GM12878 (cell line): ENCODE measurements at places on chromosomes 4 and X.

- H3K27me3 ChIP-seq: no peaks in the 10 kb centered on the region; the same call in 1 of the 2 replicates
- H3K4me3 ChIP-seq: no peak overlapping the region
- H3K27ac ChIP-seq: no peak overlapping the region
- H3K36me3 ChIP-seq: no peaks in the 10 kb centered on the region
Observed at GRCh38 chr4:7924570-7924969, 15.1 kb downstream of the AFAP1 start.

GRCh38 chrX:117397844-117398243, 718.8 kb downstream of the KLHL13 start:
- no peak overlapping the region for H3K27ac ChIP-seq
- H3K27me3 ChIP-seq: no peaks in the 10 kb centered on the region
- no peaks in the 10 kb centered on the region for H3K4me1 ChIP-seq
- no peak for DNase-seq
- no peaks in the 10 kb centered on the region for H3K36me3 ChIP-seq

- H3K4me3 ChIP-seq: no peak overlapping the region
- no peak for DNase-seq
- no peaks in the 10 kb centered on the region for H3K27me3 ChIP-seq
- no peaks in the 10 kb centered on the region for H3K4me1 ChIP-seq
Observed at GRCh38 chr4:123215536-123215935, 181.1 kb upstream of the SPRY1 start.

DNA sequence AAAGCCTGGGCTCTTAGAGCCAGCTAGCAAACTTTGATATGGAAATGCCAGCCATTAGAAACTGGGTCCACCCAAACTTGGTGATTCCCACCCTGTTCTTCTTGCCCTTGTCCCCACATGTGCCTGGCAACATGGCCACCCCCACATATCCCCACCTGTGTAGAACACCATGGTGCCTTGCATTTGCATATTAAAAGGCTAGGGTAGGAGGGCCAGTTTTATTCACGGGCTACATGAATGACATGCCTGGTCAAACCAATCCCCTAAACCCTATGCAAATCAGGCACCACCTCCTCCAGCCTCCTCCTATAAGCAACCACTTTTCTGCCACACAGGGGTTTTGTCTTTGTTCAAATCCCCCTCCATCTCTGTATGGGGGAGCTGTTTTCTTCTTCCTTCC, 104.9 kb downstream of the CLNK start:
- no peaks in the 10 kb centered on the region for H3K27me3 ChIP-seq
- peaks cover 20% of the 10 kb centered on the region for H3K4me1 ChIP-seq

DNA sequence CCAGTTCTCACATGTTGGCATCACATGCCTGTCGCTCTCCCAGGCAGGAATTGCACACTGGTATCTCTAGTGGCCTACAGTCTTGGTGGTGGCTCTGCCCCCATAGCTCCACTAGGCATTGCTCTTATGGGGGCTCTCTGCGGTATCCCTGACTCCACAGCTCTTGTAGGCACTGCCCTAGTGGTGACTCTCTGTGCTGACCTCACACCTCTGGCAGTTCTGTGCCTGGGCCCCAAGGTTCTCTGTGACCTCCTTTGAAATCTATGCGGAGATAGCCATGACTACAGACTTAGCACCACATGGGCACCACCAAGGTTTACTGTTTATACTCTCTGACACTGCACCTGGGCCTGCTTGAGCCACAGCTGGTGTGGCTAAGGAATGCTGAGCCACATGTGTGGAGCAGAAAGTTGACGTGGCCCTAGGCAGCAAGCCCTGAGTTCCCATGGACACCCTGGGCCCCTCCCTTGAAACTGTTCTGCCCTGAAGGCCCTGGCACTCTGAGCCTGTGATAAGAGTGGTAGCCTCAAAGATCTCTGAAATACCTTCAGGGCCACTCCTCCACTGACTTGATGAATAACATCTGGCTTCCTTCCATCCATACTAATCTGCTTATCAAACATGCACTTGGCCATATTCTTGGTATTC, 8.0 kb downstream of the SLC9B1 start:
- no peaks in the 10 kb centered on the region for H3K27me3 ChIP-seq
- no peaks in the 10 kb centered on the region for H3K4me1 ChIP-seq
- no peaks in the 10 kb centered on the region for H3K36me3 ChIP-seq
- H3K27ac ChIP-seq: no peak overlapping the region
